ENCODE measurements at places on chromosomes 1 and 21.

GRCh38 chr1:93029317-93029716 lies 49.8 kb upstream of the MTF2 start:
- DNase-seq, result no peak

DNA sequence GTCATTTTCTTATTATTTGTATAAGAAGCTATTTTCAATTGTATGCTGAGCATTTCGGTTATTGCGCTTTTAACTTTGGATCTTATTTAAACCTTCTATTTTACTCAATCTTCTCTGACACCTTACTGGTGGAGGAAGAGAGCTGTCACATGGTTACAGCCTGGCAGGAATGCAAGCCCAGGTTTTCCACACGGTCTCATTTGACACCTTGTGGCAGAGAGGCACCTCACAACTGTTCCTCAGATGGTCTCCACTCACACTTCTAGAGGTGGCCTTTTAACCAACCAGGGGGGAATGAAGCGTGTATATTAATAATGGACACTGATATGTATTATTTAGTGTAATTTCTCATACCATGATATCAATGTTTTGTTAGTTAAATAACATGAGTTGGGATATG lies 9.6 kb downstream of the OR2T33 start:
- no peak for DNase-seq

DNA sequence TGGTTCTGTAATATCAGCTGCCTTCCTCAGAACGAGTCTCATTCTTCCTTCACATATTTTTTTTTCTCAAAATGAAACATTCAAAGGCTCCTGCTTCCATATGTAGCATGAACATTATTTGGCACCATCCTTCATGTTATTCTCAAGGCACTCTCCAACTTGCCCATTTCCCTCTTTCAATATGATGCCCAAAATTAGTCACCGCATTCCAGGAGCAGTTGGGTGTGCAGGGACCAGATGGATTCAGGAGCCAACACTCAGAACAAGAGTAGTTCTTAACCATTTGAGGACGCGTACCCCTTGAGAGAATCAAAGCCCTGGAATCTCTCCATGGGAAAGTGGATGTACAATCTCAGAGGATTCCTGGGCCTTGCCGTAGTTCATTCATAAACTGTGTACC lies 50.3 kb downstream of the KCNK1 start:
- no peak for DNase-seq

DNA sequence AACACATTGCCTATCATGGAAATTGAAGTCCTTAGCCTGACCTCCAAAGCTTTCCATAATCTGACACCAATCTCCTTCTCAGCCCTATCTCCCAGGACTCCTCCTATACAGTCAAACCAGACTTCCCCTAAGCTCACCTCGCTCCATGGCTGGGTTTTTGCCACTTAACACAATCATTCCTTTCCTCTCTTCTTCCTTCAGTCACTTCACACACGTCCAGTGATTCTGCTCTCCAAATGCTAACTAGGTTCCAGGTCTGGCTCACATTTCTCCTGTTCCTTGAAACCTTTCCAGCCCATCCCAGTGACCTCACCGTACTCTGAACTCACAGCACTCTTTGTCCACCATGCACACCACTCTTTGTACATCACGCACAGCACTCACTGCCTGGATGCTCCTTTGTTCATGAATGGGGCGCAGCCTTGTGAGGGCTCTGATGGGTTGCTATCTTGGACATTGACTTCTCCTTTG lies 98.4 kb downstream of the GLUL start:
- no peak for DNase-seq

GRCh38 chr1:41533016-41533730 lies 48.7 kb upstream of the EDN2 start:
- DNase-seq, result no peak

DNA sequence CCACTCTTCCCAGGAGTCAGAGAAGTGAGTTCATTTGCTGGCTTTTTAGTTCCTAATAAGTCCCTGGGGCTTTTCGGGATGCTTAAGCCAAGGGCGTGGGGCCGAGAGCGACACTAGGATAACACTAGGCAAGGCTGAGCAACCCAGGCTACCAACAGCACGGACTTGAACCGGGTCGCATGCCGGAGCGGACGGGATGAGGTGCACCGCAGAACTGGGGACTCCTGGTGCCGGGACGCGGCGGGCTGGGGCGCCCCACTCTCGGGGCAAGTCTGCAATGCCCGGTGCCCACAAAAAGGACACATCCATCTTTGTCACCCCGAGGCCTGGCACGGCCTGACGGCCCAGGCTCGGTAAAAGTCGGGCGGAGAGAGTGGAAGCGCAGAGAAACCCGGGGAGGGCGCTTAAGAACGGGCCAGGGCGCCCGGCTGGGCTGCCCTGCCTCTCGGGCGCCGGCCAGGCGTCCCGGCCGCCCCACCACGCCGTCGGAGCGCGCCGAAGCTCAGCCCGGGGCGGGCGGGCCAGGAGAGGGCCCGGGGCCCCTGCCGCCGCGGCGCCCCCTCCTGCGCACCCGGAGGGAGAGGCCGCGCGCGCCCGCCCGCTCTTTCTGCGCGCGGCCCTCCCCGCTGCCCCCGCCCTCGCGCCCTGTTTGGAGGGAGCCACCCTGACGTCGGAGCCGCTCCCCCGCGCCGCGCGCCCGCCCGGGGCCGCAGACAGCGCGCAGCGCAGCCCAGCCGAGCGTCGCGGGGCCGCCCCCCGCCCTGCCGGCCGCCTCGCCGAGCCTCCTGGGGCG lies at the start of gene NBL1:
NBL1 (plus strand) TSS at position 710 of the 793 bp plus-strand sequence. CDS start 10,720 bp downstream, outside the sequence.
- DNase-seq, result peak; percentile 70

GRCh38 chr1:61138921-61139774 lies 56.8 kb downstream of the NFIA start:
- peak; percentile 45 for DNase-seq

DNA sequence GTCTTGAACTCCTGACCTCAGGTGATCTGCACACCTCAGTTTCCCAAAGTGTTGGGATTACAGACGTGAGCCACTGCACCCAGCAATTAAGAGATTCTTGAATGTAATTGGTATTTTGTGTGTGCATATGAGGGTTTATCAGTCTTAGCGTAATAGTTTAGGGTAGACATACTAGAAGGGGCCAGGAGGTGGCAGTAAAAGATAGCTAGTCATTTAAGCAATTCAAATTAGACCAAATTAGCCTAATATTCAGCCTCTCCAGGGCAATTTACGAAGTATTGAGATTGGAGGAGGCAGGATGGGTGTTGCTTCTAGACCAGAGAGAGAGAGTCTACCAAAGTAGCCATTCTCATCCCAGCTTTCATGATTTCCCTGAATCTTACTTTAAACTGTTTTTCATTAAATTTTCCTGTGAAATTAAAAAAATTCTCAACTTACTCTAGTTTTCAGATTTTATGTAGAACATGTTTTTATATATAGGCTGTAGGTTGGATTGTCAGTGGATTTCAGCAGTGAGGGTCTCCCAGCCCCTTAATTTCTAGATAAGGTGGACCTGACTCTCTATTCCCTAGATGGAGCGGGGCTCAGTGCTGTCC lies 119.7 kb downstream of the HHAT start:
- peak; percentile 53 for DNase-seq

DNA sequence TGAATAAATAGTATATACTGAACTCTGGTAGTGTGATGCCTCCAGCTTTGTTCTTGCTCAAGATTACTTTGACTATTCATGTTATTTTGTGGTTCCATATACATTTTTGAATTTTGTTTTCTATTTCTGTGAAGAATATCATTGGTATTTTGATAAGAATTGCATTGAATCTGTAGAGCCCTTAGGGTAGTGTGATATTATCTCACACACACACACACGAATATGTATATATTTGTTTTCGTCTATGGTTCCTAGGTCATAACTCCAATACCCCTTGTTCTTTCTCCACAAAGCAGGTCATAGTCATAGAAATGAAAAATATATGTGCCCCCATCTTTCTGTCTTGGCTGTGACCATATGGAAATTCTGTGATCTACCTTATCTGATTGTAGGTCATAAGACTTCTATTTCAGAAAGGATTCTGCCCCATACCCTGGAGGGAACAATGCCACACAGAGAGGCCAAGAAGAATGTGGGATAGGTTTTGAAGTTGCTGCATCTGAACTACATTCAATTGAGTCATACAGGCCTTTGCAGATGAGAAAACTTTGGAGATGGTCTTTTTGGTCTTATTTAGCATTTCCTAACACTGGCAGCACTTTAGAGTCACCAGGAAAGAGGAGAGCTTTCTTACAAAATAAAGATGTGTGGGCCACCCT lies 32.0 kb upstream of the GBP5 start:
- no peak for DNase-seq

DNA sequence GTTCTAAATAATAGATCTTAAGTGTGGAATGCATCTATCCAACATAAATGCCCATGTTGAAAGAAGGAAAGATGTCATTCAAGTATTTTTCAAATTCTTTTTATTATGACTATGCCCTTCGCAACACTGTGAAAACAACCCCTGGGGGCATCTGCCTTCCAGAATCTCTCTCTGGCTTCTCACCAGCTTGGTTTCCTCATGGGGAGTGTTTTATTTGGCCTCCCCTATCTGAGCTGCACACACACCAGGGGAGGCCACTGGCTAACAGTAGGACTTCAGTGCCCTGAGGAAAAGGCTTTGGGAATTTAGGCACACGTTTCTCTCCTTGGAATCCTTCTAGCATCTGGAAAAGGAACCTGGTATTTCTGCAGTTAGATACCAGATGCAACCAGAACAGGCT lies 130.6 kb downstream of the EDEM3 start:
- DNase-seq, result no peak

GRCh38 chr21:46066591-46067331 lies 31.2 kb upstream of the COL6A2 start:
- DNase-seq, result peak; percentile 69

DNA sequence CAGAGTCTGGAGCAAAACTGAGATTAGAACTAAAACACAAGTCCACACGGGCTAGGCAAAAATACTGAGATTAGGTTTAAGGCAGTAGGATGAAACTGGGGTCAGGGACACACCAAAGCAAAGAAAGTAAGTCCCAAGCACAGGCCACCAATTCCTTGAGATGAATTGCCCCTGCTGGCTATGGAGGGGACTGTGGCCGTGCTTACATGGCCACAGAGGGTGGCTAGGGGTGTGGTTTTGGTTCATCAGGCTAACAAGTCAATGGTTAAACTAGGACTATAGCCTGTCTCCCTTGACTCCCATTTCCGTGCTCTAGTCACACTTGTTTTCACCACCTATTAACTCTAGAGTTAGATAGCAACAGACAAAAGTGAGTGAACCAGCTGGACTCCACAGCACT lies 394.8 kb downstream of the PBX1 start:
- DNase-seq, result no peak

DNA sequence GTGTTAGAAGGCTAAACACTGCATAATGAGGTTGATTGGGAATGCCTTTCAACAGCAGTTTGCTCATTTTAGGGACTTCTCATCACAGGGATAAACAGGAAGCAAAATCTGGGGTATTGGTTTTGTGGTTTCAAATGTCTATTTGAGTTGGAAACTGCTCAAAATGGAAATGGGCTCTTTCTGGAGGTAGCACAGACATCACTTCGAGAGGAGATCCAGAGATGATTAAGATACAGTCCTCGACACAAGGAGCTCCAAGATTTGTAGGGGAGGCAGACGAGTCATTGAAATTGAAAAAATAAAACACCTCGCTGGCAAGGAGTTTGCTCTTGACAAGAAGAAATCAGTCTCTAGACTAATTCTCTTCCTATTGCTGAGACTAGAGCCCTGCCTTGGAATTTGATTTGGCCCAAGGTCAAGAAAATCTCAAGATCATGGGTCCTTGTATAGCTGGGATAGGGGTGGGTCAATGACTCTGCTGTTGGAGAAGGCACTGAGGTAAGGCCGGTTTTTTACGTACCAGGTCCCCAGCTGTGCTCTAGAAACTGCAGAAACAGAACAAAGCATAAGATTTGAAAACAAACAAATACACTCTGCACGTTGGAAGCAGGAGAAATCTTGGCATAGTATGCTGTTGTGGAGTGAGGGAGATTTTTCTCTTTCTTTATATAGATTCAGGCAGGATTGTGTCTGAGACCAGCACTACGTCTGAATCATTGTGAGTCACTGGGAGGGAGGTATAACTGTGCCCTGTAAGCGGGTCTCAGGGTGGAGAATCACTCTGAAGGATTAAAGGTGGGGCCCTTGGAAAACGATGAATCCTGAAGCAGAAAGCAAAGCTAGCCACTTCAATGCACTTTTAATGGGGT lies 17.7 kb upstream of the KLHDC8A start:
- DNase-seq, result peak; percentile 90

DNA sequence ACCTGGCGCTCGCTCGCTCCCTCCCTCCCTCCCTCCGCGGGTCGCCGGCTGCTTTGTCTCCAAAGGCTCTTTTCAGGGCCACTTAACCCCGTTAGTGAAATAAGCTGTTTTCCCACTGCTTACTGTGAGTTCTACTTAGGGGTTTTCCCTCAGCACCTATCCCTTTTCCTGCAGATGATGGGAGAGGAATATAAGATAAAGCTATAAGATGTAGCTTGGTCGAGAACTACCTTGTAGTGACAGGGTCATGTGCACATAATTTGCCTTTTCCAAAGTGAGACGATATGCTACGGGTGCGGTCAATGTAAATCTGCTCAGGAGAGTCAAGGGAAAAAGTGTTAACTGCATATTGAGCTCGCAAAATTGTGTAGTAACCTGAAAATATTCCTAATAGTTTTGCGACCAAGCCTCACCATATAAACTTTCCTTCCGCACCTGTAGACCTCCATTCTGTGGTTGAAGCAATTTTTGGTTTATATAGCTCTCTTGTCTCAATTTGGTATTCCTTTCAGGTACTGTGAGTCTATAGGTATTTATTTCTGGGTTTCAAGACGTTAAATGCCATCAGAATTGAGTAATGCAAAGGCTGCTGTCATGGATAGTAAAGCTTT lies 55.8 kb upstream of the BOLA1 start:
- DNase-seq, result peak; percentile 9

DNA sequence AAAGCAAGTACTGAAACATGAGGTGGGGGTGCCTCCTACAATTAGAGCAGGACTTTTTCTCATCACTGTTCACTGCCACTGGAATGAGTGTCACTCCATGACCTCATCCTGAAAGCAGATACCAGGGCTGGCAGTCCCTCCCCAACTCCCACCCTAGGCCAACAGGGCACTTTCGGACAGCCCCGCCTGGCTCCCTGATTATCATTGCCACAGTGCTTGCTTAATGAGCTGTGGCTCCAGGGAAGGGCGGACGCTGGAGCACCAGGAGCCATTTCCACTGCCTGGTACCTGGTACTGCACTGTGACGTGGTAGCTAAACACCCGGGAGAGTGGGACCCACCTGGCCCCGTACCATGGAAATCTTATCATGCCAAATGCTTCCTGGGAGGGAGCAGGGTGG lies 22.3 kb downstream of the SLC9A1 start:
- DNase-seq, result no peak

GRCh38 chr1:43522431-43522775 lies 8.3 kb upstream of the PTPRF start:
- DNase-seq, result no peak

GRCh38 chr1:229397762-229398161 lies 36.1 kb downstream of the ACTA1 start:
- no peak for DNase-seq

- no peak for DNase-seq
Observed at GRCh38 chr1:225544263-225544662, 108.7 kb downstream of the ENAH start.

DNA sequence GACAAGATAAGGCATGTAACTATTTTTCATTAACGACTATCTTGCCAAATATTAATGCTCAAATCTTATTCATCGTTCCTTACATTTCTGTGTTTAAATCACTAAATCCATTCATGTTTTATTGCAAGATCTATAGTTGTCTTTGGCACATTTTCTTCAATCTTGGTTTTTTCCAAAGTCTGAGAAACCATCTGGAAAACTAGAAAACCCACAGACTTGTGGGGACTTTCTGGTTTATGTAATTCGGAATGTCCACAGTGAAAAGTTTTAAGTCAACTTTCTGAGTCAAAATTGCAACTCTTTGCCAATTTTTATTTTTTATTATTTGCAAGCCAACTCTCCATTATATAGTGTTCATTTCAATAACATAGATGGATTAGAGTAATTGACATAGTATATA lies 520.8 kb upstream of the ADAMTS5 start:
- DNase-seq, result no peak

All from fibroblast of lung (primary cell).